Spleen (tissue), 13 donors: ENCODE measurements at places on chromosomes 7 and 10.

- DNase-seq, result peak; percentile 68
Measured at GRCh38 chr10:86253091-86254072, 113.2 kb downstream of the GRID1 start.

DNA sequence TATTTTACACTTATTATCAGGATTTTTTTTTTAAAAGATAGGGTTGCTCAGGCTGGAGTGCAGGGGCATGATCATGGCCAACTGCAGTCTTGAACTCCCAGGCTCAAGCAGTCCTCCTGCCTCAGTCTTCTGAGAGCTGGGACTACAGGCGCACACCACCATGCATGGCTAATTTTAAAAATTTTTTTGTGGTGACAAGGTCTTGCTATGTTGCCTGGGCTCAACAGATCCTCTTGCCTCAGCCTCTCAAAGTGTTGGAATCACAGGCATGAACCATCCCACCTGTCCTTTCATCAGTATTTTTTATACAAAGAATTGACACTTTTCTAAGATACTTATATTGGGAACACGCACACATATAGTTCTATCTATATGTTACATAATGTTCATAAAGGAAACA is 99.3 kb downstream of the PIP4K2A start:
- no peak for DNase-seq

GRCh38 chr10:63618552-63618951 is 97.4 kb downstream of the REEP3 start:
- no peak for DNase-seq

DNA sequence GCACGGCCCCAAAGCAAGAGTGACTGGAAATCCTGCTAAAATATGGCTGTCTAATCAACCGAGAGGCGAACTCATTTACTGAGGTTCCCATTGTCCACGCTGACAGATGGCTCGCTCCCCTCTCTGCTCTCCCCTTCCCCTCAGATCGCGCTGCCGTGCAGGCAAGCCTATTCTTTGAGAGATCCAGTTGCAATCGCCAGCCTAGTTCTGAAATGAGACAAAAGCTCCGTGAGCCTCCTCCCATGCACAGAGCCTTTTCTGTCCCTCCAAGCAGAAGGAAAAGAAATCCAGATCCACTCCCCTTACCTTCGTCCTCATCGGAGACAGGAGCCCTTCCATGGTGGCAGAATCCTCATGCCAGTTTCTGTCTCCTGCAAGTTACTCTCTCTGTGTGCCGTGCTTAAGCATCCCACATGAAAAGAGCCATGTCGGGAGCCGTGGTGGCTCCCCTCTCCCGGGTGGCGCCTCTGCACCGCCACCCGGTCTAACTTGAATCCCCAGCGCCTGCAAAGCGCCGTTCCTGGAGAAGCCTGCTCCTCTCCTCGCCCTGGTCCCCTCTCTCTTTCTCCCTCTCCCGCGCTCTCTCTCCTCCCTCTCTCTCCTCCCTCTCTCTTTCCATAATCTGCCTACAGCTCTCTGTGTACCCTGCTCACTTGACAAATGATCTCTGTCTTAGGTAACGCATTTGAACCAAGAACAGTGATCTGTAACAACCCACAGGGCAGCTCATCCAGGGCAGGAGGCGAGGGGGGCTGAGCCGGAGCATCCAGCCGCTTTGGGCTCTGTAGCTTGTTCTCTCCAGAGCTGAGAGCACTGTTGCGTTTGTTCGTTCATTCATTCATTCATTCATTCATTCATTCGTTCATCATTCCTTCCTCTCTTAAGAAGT is 156.8 kb downstream of the FRMD4A start:
- no peak for DNase-seq

- DNase-seq, result no peak
Measured at GRCh38 chr10:5746197-5746596, 61.6 kb downstream of the TASOR2 start.

DNA sequence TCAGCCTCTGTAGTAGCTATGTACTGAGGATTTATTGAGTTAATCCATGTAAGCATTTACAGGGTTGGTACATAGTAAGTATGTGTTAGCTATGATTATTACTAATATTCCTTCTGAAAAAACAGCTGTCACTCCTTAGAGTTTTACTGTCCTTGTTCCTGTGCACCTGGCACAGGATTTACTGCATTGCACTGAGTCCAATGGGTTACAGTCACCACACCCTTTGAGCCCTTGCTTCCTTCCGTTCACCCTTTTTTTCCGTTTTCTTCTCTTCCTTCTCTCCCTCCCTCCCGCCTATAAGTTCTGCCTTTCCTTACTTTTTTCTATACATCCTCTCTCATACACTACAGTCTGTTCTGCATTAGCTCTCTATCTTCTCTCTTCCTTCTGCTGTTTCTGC is 12.5 kb upstream of the CDK6 start:
- no peak for DNase-seq

DNA sequence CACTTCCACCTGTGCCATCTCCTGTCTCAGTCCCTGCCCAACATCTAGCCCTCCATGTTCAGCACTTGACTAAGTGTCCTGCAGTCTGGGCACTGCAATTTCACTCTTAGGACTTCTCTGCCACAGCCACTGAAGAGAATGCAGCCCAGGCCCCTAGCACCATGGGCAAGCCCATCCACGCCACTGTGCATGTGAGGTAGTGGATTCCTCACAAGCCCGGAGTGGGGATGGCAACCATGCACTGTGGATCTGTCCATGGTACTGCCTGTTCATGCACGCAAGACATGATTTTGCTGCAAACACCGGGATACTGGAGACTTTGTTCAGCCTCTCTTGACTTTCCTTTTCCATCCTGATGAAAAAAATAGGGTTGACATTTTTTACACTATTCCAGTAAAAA is 12.3 kb downstream of the DDC start:
- no peak for DNase-seq

DNA sequence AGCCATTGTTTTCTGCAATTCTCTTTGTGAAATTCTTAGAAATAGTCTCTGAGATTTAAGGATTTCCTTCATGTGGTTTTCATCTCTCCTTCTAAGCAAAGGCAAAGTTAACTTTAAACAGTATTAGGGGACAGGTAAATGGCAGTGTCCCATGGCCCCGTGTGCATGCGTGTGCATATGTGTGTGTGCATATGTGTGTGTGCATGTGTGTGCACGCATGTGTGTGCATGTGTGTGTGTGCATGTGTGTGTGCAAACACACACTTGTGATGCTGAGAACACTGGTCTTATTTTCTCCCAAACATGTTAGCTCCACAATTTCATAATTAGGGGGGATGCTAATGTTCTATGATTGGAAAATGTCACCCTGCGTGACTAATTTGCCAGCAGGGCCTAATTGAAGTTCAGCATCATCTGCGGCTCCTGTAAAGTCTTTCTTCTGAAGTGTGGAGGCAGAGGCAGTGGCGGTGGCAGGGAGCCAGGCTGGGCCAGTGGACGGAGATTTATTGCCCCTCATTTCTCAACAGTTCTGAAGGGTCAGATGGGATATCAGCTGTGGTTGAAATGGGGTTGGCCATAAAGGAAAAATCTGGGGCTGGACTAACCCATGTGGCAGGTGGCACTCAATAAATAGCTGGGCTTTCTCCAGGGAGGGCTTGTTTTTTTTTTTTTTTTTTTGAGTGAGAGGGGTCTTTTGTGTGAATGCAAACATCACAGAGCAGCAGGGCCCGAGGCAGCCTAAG is 289.3 kb upstream of the PODXL start:
- no peak for DNase-seq

DNA sequence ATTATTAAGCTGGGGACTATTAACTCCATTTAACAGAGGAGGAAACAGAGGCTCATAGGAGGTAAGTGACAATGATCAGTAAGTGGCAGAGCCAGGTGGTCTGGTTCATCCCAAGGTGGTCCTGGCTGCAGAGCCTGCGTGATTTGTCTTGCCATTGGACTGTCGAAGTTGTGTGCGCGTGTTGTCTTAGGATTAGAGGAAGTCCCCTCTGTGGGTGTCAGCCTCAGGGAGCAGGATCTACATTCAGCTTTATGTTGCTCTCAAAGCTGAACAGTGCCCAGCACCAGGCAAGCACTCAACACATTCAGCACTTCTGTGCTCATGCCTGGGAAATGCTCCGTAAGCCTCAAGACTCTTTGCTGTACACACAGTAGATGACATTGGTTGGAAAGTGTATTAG is 139.5 kb downstream of the HERPUD2 start:
- no peak for DNase-seq

- DNase-seq, result no peak
Measured at GRCh38 chr7:97381815-97382554, 264.5 kb downstream of the SDHAF3 start.

- no peak for DNase-seq
Measured at GRCh38 chr7:90458104-90458503, 11.3 kb upstream of the PTTG1IP2 start.

DNA sequence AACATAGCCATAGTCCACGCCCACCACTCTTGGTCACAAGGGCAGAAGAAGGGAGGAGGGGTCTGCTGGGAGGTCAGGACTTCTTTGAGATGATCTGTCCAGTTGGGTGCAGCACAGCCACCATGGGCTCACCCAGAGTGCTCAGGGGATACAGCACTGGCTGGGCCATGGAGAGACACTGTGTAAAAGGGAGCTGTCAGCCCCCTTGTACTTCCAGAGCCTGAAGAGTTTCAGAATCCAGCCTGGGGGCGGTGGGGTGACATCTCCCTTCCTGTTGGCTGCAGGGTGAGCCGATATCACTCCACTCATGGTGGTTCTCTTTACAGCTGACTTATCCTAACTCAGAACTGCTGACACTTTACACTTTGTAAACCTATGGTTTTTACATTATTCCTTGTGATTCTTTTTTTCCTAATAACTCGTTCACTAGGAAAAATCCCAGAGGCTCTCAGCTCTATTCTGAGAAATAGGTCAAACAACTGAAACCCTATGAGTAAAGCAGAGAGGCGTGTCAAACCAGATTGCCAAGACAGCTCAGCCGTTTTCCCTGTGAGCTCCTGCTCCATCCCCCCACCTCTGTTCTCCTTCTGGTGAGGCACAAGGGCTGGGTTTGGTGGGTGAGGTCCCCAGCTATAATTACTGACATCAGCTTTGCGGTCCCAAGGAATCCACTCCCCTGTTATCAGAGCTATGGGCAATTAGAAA is 3.2 kb upstream of the MRPS24 start:
- DNase-seq, result peak; percentile 64

- DNase-seq, result no peak
Measured at GRCh38 chr10:78571891-78572290, 496.9 kb upstream of the ZMIZ1 start.

DNA sequence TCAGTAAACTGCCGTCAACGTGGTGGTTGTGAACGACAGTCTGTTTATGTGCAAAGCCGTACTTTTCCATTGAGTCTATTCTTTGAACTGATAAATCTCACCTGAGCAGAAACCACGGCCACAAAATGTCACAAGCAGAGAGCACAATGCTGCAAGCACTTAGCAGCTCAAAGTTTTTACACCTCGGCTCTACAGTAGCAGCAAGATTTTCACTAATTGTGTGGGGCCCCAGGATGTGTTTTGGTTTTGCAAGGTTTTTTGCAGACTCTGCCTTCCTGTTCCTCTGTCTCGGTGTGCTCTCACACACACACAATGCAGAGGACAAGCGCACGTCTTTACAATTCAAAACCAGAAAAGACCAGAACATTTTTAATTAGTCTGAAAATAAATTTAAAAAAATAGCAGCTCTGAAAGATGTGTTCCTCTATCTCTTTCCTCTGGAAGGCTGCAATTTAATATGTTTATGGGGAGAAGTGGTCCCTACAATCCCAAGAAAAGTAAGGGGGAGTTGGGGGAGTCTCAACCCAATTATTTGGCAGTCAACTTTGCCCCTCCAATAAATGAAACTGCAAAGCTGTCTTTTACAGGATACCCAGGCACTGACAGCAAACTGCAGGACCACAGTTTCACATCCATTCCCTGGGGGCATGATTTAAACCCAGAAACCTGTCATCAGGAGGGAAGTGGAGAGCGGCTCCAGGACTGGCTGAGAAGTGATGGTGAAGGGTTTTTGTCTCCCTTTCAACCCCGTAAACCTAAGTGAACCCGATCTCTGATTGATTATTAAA is 73.8 kb upstream of the SFMBT2 start:
- DNase-seq, result no peak
